Naive thymus-derived CD8-positive, alpha-beta T cell (primary cell): ENCODE measurements at places on chromosomes 5 and 9.

GRCh38 chr5:119289438-119290044 is 66.3 kb upstream of the TNFAIP8 start:
- DNase-seq: no peak

DNA sequence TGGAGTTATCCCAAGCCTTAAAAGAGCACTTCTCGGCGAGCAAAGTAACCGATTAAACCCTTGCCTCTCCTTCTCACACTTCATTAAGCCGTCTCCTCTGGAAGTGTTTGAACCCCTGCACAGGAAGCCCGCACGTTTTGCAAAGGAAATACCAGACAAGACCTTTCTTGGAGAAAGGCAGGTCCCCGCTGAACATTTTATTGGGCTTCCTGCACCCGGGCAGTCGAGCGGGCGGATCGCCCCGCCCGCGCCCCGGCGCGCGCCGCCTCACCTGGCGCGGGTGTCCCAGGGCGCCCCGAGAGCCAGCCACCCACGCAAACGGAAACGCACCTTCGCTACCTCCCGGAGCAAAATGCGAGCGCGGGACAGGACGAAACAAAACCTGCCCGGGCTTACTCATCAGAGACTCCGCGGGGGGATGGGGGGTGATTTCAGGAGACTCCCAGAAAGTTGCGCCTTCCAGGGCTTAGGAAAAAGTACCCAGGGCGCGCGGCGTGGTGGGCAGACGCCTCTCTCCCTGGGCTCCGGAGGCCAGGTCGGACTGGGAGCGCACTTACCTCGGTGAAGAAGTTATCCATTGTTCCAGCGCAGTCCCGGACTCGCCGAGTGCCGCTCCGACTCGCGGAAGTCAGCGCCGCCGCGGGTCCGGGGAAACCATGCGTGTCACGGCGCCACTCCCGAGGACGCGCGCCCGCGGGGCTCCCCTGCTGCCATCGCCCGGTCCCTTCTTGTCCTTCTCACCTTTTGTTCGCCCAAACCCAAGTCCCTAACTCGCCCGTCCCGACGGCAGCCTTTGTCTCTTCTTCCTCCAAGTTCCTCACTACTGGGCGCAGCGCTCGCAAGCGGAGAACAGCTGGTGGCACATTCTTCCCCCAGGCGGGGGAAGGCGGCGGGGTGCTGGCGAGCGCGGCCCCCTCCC is 598 bp downstream of the MYO10 start:
- no peak for DNase-seq

DNA sequence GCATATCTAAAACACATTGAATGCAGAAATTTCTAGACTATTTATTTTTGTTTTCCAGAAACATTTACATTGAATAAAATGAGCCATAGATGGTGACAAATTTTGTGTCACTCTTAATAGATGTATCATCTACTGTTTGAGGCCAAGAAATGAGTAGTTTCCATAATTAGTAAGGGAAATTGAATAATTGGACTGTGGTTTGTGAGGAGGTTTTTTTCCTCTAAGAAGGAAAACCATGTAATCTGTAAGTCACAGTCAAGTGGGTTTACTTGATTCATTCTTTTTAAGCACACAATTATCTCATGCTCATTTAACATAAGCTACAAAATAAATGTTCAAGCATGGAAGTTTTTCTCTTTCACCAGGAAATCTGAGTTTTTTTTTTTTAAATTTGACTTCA is 876.4 kb downstream of the NR2F1-AS1 start:
- DNase-seq: no peak

GRCh38 chr5:141674747-141675146 is 7.3 kb downstream of the ARAP3 start:
- no peak for DNase-seq
